ENCODE measurements at places on chromosomes 11 and 22. TPM values are rescaled to one million over a fixed set of nuclear protein-coding genes. Genes with fewer than 3 reads are reported as not detected.

The CFAP300 gene
- 10.8 TPM for total RNA-seq

The CASP5 gene
- total RNA-seq: not detected

The VPREB1 gene
- total RNA-seq: not detected

The C22orf15 gene
- not detected for total RNA-seq

The KRTAP5-7 gene
- total RNA-seq: not detected

The TIGD3 gene
- total RNA-seq: not detected

The TMEM86A gene
- 0.54 TPM for total RNA-seq
